Nucleus accumbens (tissue), 56 donors: ENCODE measurements at places on chromosomes 1 and 21.
A peak's percentile ranks its signal among the peaks of the same experiment; 100 is the strongest.

DNA sequence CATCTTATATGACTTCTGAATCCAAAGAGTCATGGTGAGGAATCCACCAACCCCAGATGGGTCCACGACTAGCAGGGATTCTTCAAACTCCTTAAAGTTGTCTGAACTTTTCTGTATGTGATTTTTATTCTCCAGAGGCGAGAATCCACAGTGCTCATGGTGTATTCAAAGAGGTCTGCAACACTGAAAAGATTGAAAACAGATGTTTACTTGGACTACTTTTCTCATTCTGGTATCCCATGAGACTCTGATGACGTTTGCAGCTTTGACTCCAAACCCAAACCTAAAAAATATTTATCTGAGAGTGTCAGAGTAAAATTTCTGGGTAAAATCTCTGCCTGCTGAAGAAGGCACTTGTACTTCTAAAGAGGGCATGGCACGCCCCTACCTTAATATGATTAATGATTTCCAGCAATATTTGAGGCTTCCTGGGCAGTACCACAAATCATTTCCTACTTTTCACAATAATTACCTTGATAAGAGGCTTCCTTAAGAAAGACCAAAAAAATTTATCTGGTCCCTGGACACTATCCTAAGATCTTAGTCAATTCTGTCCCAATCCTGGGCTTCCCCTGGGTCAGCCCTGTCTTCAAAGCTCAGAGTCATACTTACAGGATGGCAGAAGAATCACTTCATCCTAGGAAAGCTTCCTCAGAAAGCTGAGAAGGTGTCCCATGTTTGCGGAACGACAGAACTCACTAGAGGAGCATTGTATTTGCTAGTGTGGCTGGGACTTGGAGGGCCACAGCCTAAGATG is 76.5 kb upstream of the MAP10 start:
- no peak for DNase-seq

DNA sequence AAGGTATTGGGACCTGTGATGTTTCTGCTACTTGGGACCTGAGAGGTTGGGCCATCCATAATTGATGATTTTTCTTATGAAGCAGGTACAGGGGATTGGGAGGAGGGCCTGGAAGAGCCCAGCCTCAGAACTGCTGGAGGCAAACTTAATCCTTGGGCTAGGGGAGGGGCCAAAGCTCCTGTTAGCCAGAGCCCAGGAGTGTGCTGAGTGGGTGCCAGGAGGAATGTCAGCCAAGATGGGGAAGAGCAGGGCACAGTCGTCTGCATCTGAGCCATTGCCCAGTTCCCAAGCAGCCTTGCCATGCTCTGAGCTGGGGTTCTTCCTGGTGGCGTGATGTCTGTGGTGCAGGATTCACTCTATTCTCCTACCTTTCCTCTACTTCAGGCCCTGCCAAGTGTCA is 5.8 kb downstream of the MAPKAPK2 start:
- DNase-seq = peak; percentile 56

- DNase-seq = no peak
These were observed at the start of gene PRKCZ for GRCh38 chr1:2049718-2050431. Gene PRKCZ (plus strand): TSS chr1:2050411. CDS start chr1:2050631, 220 bp downstream.

GRCh38 chr1:167795810-167796740 is 74.3 kb downstream of the MPZL1 start:
- DNase-seq = no peak

DNA sequence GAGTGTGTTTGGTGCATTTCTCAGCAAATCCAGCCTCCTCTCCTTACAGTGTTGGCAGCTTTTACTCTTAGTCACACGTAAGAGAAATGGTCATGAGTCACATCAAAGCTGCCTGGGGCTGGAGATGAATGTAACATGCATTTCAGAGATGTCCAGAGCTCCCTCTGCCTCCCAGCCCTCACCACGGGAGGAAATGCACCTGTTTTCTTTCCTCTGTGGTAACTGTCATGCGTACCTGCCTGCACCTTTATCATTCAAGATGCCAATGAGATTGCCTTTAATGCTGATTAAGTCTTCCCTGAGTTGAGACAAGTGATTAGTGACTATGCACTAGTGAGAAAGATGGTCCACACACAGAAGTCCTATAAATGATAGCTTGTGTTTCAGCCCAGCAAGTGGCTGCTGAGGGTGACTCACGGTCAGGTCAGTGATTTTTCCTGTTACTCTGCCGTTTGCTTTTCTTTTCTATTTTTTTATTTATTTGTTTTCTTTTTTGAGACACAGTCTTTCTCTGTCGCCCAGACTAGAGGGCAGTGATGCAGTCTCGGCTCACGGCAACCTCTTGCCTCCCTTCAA is 277.3 kb upstream of the FMN2 start:
- DNase-seq = no peak
